ENCODE measurements at places on chromosomes 12 and 14.

DNA sequence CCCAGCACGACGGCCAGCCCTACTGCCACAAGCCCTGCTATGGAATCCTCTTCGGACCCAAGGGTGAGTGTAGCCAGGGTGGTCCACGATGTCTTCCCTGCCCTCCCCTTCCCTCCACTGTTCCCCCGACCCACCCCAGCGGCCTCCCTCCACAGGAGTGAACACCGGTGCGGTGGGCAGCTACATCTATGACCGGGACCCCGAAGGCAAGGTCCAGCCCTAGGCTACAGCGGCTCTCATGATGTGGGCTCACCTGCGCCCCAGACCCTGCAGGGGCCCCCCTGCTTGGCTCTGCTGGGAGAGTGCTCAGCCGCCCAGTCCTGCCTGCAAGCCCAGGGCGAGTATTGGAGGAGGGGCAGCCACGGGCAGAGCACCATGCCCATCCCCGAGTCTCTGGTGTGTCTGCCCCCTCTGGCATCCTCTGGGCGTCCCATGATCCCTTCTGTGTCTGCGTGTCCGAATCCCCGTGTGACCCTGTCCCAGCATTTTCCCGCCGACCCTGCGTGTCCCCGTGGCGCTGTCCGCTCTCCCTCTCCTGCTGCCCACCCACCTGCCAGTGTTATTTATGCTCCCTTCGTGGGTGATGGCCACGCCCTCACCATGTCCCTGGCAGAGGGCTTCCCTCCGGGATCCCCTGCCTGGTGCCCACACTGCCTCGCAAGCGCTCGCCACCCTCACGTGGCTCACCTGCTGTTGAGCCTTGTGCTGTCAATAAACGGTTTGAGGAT lies 5.0 kb downstream of the CRIP2 start:
- no peak for DNase-seq

- no peak for DNase-seq
Measured at GRCh38 chr14:41476526-41476925, 130.2 kb upstream of the LRFN5 start.

GRCh38 chr12:180445-180844 lies 33.5 kb downstream of the SLC6A12 start:
- DNase-seq, result no peak

DNA sequence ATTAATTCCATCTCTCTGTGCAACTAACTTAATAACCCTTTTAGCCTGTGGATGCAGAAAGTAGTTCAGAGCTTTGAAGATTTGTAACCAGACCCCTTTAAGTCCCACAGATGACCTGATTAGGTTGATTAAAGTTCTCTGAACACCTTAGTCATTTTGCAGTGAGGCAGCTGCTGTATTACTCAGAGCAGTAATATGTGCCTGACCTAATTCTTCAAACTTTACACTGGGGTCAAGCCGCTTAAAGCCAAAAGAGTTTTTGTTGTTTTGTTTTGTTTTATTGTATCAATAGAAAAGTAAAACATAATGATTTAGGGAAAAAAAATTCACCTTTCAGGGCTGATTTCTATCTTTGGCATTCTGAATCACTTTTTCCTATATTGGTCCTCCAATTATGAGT lies 78.6 kb upstream of the PLEKHG7 start:
- DNase-seq, result no peak

DNA sequence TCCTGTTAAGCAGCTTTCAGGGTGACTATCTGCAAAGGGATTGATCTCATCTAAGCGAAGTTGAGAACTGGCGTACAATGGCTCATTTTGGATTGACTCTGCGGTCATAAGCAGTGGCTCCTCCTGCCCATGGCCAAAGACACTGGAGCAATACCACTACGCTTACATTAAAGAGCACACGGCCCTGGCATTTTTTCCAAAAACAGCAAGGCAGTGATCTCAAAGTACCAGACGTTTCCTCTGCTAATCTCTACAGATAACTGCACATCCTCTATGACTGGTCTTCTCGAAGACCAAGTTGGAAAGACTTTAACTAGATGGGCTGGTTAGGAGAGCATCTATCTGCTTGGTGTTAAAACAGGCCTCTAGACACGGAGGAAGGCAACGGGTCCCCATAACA lies 2.7 kb downstream of the PITPNM2 start:
- DNase-seq, result no peak

- DNase-seq, result peak; percentile 35
Measured at GRCh38 chr14:91573528-91573893, 63.4 kb upstream of the PPP4R3A start.

DNA sequence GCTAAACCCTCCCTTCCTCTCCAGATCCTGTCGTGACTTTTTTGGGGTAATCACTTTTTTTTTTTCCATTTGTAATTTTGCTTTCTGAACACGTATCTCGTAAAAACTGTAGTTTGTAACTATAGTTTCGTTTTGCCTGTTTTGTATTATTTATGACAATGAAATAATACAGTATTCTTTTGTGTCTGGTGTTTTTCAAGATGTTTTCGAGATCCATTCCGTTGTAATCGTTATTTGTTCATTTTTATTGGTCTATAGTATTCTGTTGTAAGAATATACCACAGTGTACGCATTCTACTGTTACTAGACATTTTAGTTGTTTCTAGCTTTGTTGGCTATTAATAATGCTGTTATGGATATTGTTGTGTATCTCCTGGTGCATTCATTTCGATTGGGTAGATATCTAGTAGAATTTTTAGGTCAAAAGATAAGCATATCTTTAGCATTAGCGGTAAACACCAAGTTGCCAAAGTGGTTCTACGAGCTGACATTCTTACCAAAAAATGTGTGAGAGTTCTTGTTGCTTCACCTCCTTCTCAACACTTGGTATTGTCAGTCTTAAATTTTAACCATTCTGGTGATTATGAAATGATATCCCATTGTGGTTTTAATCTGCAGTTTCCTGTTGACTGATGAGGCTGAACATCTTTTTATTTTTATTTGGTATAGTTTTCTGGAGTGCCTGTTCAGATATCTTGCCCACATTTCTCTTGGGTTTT lies 92.3 kb upstream of the EVL start:
- DNase-seq, result no peak

DNA sequence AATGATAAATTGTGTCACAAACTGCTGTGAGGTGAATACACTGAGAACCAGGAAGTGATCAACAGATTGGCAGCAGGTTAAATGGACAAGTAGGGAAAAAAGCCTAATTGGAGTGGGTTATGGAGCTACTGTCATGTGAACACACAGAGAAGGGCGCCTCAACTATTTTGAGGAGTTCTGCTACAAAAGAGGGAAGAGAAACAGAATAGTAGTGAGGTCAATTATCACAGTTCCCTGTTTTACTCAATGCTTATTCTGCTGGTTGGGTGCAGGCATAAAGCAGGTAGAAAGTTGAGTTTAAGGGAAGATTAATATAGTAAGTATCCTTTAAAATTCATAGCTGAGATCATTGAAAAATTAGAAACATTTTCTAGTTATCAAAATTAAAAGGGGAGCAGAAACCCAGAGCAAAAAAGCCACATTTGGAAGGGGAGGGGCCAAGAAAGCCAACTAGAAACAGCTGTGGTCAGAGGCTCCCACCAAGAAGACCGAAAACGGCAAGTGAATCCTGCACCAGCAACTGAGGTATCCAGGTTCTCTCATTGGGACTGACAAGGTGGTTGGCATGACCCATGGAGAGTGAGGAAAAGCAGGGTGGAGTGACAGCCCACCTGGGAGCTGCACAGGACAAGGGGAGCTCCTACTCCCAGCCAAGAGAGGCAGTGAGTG lies 105.7 kb downstream of the ZC3H14 start:
- DNase-seq, result no peak

GRCh38 chr12:29414368-29414767 lies 33.4 kb upstream of the ERGIC2 start:
- DNase-seq, result no peak

DNA sequence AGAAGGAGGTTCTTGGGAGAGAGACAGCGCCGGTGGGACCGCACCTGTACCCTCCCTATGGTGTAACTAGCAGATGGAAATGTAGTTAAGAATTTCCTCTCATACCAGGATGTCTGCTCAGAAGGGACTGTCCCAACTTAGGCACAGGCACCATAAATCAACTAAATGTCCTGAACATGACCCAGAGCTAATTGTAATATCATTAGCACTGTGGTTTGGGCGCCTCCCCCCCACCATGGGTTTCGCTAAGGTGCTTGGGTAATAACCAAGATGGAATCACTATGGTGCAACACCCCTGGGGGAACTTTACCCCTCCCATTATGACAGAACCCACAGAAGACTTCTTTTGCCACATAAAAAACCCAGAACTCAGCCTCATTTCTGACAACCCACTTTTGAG lies 15.9 kb downstream of the ZNF641 start:
- DNase-seq, result no peak
